ENCODE measurements at places on chromosomes 12 and 14.

DNA sequence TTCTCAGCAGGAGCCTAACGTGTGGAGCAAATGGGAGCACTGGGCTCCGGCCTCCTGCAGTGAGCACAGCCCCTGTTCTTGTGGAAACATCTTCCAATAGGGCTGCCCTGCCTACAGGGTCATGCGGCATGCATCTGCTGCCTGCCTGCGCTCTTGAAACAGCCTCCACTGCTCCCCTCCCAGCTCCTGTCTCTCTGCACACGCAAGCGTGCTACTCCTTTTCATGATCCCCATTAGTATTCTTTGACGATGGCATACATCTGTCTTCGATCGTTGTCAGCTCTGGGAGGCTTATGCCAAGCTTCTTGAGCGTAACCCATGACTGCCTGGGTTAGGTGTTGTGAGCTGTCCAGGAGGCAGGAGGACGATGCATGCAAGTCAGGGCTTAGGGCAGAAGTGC is 23.1 kb downstream of the NTF3 start:
- DNase-seq = no peak

DNA sequence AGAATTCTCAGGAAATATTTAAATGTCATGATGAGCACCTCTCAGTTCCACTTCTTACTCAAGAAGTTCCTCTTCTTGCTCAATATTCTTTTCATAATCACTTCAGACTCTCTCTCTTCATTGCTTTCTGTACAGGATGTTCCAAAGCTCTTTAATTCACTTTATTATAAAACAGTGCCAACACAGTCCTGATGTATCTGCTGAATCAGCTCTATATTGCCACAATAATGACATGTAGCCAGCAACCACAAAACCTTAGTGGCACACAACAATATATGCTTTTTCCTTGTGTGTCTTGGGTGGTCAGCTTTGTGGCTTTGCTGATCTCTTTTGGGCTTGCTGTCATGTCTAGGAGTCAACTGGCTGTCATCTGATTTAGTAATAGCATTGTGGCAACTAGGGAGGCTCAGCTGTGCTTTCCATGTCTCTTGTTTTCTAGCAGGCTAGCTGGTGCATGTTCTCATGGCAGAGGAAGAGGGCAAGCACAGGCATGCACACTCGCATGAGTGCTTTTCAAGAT is 52.8 kb upstream of the SLC2A13 start:
- no peak for DNase-seq

DNA sequence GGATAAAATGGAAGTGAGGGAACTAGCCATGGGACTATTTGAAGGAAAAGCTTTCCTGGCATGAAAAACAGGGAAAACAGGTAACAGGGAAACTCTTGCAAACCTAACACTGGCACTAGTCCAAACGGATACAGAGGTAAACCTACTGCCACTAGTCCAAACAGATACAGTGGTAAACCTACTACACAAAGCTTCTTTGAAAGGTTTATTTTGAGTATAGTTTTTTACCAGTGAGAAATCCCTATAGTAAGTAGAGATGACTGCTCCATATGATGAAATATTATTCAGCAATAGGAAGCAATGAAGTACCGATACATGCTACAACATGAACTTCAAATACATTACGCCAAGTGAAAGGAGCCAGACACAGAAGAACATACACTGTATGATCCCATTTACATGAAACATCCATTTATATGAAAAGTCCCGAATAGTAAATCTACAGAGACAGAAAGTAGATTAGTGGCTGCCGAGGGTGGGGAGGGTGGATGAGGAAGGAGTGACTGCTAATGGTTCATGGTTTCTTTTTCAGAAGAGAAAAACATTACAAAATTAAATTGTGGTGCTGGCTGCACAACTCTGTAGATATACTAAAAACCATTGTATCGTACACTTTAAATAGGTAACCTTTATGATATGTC is 25.5 kb downstream of the SPTLC2 start:
- no peak for DNase-seq

- peak; percentile 66 for DNase-seq
Observed at GRCh38 chr12:50057000-50057841, at the start of gene ASIC1. Gene ASIC1 (plus strand): TSS chr12:50057596. CDS start chr12:50058767, 1,171 bp downstream.

GRCh38 chr12:107115119-107115518 is 21.8 kb upstream of the CRY1 start:
- DNase-seq = no peak

GRCh38 chr12:57088354-57089270 is at the start of gene NAB2:
Gene NAB2 (plus strand): TSS chr12:57089114. CDS start chr12:57089272, 158 bp downstream.
- peak; percentile 88 for DNase-seq

DNA sequence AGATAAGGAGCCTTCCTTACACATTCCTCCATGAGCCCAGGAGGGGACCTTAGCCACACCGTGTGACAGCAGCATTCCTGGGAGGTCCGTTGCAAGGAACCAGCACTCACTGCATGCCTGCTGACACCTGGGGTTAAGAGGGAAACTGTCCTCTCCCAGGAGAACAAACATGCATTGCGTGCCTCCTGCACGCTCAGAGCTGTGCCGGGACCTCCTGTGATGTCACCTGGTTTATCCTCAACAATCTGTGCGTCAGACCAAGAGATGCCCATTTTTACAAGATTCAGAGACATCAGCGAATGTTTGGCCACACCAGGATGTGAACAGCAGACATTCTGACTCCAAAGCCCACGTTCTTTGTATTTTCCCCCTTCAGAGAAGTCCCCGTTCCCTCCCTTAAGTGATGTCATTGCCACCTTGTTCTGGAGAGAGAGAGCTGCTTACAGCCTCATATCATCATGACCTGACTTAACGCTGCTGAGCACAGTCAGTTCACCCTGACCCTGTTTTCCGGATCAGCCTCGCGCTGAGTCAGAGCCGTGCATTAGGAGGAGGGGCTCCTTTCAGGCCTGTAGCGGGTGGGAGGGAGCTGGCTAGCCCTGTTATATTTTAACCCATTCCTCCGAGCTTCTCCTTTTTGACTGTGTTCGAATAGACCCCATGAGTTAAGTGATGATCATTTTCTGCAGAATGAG is 36.2 kb downstream of the TMEM120B start:
- DNase-seq = peak; percentile 82

DNA sequence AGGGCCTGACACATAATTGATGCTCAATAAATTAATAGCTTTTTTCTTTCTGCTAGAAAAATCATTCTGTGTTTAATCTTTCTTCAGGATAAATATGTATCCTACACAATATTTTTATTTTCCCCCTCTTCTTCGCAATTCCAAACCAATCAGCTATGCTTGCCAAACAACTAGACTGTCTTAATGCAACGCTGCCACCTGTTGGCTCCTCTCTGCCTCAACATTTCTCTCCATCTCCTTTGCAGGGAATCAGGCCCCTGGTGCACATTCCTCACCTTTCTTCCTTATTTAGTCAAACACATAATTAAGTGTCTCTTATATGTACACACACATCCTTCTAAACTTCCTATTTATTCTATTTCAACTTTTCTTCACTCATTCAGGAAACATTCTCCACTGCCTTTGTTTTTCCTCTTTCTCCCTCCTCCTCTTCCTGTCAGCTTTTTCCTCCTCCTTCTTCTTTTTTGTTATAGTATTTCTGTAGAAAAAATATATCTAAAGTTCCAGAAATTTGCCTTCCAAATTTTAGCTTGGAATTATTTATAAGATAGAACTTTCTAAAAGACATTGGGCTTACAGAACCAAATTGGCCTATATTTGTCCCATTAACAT is 406.0 kb downstream of the PRKD1 start:
- peak; percentile 9 for DNase-seq

DNA sequence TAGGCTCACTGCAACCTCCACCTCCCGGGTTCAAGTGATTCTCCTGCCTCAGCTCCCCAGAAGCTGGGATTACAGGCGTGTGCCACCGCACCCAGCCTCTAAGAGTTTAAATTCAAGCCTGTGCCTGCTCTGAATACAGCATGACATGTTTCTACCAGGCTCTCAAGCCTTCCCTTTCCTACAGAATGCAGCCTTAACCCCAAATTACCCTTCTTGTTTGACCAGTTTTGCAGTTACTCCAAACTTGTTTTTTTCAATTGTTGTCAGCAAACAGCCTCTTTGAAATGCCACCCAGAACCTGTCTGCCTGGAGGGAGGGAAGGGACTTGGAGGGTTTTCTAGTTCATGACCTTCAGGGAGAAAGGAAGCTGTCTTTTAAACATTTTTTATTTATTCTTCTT is 15.4 kb downstream of the GLTP start:
- DNase-seq = peak; percentile 89

DNA sequence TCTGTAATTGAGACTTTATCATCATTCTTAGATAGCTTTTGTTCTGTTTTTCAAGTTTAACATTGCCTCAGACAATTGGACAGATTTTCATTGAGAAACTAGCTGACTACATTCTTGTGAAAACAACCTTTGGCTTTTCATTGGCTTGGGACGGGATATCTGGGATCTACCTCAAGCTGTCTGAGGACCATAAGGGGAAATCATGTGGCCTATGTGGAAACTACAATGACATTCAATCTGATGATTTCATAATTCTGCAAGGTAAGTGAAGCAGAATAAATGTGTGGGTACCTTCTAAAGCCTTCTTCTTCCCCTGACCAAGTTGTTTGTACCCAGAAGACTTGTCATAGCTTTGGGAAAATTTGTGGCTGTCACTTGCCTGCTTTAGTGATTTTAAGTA is 133.5 kb downstream of the OTOGL start:
- no peak for DNase-seq

DNA sequence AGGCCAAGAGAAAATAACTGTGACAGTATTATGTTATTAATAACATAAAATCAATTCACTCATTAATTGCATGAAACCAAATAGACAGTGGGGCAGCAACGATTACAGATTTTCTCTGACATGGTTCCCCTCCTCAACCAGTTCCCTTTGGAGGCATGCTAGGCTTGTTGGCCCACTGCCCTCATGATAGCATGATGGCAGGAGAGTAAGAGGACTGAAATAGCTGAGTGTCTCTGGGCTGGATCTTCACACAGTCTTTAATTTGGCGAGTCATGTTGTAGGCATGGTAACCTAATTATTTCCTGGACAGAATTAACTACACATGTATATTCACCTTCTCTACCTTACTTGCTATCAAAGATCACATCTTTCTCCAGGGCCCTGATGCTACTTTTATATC is 266.2 kb upstream of the PELI2 start:
- DNase-seq = no peak

DNA sequence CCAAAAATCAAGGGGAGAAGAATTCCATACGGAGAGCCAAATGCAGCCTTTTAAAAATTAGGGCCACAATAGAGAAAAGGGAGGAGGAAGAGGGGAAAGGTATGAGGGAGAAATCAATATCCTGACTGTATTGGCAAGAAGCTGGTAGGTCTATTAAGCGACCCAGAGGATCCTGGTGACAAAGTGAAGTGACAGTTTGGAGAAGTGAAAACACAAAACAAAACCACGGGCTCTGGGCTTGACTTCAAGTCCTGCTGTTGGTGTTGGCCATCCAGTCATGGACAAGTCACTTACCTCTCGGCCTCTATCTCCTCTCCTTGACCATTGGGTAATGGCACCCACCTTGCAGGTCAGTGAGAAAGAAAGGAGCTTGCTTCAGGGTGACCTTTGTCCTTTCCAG is 47.0 kb upstream of the KCNA5 start:
- no peak for DNase-seq

DNA sequence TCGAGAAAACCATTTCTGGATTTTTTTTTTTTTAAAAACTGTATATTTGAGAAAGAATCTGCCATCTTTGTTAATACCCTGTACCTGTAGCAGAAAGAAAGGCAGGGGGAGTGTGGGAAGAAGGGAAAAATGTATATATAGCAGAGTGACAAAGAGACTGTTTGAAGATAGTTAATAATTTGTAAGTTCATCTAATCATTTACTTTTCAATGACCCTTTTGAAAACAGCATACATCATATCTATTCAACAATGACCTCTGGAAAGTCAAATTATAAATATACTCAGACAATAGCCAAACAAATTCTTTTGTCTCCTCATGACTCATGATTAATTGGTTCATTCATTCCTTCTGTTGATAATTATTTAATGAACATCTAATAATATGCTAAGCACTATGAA is 10.9 kb upstream of the CPM start:
- no peak for DNase-seq

Data from trophoblast cell (in vitro differentiated cells and primary cell).